CD4-positive, alpha-beta T cell treated with Interleukin-4 for 1 hour (primary cell): ENCODE measurements at places on chromosomes 2 and 18.

- no peak for DNase-seq
Observed at GRCh38 chr2:810397-810796, 133.2 kb upstream of the TMEM18 start.

DNA sequence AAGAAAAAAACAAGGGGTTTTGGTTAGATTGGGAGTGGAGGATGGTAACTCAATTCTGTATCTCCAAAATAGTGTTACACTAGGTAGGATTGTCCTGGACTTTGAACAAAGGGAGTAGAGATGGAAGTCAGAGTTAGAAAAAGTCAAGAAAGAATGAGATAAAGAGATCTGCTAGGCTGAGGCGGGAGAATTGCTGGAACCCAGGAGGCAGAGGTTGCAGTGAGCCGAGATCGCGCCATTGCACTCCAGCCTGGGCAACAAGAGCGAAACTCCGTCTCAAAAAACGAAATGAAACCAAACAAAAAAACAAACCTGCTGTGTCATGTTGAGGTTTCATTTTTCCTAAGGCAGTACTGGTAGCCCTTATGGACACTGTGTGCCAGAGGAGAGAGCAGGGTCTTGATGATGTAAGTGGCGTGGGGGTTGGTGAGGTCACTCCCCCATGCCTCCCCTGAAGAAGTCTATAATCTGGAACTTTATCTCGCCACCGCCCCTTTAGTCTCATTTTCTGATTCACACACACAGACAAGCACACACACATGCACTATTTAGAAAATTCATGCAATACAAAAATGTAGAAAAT is 10.5 kb downstream of the DRC1 start:
- DNase-seq: no peak

DNA sequence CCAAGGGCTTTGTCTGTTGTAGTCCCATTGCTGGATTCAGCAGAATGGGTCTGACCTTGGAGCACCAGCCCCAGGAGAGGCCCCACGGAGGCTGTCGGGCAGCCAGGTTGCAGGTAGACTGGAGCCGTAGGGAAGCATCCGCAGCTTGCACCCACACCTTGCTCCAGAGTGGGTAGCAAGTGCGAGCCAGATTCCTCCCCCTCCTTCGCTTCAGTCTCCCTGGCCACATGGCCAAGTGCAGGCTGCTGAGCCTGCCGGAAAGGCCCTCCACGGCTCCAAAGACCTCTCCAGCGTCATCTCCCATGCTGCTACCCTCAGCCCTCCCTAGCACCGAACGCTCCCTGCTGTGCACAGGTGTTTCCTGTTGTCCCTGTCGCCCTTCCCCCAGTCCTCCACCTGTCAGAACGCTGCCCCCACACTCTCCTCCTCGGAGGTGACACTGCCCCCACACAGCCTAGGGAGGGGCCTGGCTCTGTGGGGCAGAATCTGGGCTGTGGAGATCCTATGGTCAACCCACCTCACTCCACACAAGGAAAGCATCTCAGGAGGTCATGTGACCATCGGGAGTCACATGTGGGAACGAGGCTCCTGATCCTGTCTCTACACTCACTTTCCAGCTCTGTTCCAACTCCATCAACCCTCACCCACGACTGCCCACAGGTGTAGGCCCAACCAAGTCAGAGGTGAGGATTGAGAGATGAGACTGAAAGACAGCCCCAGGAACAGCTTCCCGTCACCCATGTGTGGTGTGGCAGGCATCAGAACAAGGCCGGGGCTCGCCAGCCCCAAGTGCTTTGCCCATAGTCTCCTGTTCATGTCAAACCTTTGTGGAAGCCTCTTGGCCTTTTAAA is 8.3 kb downstream of the KCNF1 start:
- no peak for DNase-seq

- DNase-seq: no peak
Observed at GRCh38 chr2:144942516-144943256, 422.8 kb upstream of the ZEB2 start.

DNA sequence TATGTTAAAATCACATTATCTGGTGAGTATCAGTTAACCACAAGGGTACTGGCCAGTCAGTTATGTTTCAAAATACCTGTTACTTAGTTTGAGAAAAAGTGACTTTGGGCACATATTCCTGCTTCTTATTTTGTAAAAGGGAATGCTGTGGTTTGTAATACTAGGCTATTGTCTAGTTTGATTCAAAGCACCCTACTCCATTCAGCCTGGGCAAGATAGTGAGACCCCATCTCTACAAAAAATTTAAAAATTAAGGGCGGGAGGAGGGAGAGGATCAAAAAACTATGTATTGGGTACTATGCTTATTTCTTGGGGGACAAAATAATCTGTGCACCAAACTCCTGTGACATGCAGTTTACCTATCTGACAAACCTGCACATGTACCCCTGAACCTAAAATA is 18.9 kb downstream of the MBD5 start:
- no peak for DNase-seq

GRCh38 chr2:112869258-112869842 is 32.8 kb upstream of the IL1B start:
- DNase-seq: peak; percentile 7

GRCh38 chr2:118123561-118124232 is 35.4 kb downstream of the INSIG2 start:
- no peak for DNase-seq

DNA sequence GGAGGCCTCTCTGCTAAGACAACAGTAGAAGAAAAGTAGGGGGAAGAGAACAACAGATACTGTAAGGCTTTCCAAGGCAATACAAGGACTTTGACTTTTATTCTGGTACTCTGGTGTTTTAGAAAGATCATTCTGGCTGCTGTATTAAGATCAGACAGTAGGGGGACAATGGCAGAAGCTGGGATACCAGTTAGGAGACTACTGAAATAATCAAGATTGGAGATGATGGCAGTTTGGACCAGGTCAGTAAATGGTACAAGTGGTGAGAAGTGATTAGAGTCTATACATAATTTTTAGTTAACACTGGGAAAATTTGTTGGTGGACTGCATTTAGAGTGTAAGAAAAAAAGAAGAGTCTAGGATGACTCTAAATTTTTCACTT is 139.7 kb downstream of the ROCK1 start:
- DNase-seq: peak; percentile 33

GRCh38 chr2:102737431-102737830 is 24.4 kb upstream of the TMEM182 start:
- DNase-seq: no peak

DNA sequence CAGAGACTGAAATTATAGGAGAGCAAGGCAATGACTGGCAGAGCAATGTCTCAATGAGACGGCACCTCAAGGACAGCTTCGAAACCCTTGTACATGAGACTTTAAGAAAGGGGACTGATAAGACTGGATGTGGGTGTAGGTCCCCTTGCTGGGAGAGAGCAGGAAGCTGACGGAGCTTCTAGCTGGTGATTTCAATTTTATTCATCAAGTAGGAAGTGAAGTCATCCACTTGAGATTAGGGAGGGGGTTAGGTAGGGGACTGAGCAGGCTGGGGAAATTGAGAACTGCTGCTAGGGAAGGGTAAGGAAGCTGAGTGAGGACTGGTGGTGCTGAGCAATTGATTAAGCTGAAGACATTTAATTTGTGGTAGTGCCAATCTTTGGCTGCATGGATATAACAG is 99.5 kb upstream of the ITGB6 start:
- DNase-seq: no peak

GRCh38 chr2:60400462-60401246 is 152.8 kb downstream of the BCL11A start:
- DNase-seq: no peak

GRCh38 chr18:50560681-50561629 is 1.1 kb downstream of the MAPK4 start:
- no peak for DNase-seq

DNA sequence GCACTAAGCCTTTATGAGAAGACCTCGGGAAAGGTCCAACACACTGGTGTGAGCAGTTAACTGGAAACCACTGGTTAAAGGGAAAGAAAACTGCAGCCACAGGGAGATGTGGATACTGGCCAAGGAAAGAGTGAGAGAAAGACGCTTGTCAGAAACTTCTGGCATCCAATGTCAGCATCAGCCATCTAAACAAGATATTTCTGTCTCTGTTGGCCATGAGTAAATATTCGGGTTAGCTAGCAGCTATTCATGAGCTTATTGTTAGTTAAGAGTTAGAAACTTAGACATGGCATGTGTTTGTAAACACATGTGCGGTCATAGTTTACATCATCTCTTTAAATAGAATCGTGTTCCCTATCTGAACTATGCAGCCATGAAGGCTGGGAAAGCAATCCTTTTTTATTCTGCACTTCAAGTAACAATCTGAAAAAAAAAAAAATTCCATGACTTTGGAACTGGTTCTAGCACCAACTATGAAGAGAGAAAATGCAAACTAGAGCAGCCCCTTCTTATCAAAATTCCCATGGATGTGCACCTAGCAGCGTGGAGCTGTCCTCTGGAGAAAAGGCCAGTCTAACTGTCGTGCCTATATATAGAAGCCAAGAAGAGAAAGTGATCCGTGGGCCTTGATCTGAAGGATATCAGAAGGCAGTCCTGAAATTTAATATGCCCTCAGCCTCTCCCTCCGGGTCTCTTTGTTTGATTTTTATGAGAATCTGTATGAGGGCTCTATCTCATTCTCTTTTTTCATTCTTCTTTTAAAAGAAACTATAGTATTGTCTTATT is 84.0 kb upstream of the RFX8 start:
- DNase-seq: no peak

GRCh38 chr2:160200921-160201320 is 849 bp upstream of the ITGB6 start:
- DNase-seq: no peak

DNA sequence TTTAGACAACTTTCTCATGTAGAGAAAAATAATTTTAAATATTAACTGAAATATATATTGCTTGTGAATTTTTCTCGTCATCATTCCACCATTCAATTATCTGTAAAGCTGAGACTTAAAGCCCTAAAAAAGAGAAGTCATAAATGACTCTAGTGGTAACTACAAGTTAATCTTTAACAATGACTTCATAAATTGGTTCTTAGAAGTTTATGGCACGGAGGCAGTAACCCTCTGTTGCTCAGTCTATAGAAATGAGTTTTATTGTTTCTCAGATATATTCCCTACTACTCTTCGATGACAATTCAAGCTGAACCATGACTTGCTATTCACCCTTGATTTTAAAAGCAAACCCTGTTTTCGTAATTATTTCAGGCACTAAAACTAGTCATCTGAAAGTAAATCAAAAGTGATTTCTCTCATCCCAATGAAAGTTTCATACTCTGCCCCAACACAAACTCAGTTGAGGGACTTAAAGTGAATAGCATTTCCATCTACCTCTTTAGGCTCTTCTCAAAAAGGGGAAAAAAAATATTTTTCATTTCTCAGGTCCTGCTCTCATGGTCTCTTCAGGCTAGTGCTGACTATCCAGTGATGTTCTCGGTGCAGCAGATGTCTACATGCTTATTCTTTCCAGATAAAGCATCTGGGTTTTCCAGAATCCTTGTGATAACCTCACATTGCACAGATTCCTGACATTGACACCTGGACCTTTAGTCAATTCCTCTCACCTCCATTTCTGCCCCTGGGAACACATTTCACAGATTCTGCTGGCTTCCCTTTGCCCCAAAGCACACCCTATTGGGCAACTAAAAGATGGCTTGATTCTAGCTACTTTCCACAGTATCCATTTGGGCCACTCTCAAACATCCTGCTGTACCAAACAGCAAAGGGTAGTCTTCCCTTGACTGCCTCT is 207.8 kb upstream of the LRATD1 start:
- no peak for DNase-seq

DNA sequence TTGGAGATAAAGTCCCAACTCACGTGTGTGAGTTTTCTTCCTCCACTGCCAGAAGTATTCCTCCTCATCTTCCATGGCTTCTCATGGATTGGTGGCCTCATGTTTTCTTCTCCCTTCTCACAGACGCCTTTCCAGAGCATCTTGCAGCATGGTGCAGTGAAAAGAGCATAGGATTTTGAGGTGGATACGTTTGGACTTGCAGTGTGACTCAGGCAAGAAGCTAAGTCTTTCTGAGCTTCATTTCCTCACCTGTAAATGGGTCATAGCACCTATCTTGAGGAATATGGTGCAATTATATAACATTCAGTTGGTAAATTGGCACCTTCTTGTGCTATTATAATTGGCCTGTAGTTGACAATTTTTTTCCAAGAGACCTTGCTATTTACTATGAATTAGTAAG is 247.6 kb downstream of the RDH14 start:
- no peak for DNase-seq

DNA sequence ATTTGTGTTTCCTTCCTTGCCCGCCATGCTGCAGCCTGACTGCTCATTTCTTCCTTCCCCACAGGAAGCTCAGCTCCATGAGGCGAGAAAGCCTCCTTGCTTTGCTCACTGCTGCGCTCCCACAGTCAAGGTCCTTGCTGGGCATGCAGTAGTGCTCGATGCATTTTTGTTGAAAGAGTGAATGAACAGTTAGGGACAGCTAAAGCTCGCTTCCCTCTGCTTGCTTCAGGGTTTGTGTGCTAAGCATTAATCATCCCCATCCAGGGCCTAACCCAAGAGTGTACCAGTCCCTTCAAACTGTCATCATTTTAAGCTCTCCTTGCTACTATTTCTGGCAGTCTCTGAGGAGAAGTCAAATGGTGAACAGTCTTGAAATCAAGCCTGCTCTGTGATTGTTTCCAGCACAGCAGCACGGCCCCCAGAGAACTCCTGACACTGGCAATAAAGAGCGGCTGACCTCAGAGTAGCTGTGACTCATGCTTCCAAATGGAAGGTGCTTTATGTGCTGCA is 171.7 kb upstream of the SOX11 start:
- DNase-seq: no peak

DNA sequence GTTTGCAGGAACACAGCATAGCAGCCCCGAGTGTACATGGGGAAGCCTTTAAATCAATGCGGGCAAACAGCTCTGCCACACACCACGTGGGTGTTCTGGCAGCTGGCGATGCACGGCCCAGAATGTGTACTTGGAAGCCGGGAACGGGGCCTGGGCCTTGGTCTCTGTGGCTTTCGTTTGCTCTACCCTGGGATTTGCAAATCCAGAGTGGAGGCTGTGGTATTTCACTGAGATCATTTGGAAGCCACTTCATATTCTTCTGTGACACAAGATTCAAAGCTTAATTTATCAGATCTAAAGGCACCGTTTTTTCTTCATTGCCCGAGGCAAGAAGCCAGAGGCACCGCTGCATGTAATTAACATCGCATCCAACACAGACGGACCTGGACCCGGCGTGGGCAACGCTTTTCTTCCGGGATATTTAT is 246.3 kb upstream of the MYT1L start:
- DNase-seq: no peak

- no peak for DNase-seq
Observed at GRCh38 chr2:182422864-182423263, 4.0 kb downstream of the PDE1A start.

- DNase-seq: no peak
Observed at GRCh38 chr2:215479536-215480240, 43.8 kb upstream of the FN1 start.
